ENCODE measurements at places on chromosomes 7 and 10.

DNA sequence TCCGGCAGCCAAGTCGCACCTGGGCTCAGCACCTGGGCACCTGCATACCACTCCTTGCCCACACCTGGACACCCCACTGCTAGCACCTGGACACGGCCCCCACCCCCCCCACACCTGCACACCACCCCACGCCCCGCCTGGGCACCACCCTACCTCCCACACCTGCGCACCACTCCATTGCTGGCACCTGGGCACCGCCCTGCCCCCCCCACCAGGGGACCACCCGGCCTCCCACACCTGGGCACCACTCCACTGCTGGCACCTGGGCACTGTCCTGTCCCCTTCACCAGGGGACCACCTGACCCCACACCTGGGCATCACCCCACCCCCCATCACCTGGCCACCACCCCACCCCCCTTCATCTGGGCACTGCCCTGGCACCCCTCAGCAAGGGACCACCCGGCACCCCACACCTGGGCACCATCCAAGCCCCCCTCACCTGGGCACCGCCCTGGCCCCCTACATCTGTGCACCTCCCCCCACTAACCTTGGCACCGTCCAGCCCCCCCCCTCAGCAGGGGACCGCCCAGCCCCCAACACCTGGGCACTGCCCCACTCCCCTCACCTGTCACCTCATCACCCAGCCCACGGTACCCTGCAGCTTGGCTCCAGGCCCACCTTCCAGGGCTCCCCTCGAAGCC lies 33.8 kb upstream of the RNF32 start:
- H3K27me3 ChIP-seq: peaks cover 4% of the 10 kb centered on the region
- no peak overlapping the region for H3K4me3 ChIP-seq
- no peak overlapping the region for H3K27ac ChIP-seq
- H3K4me1 ChIP-seq: peaks cover 11% of the 10 kb centered on the region
- H3K36me3 ChIP-seq: no peaks in the 10 kb centered on the region
- no peak for DNase-seq

- DNase-seq: peak; percentile 53
- peak overlapping the region; percentile 94 for H3K4me3 ChIP-seq
- peaks cover 7% of the 10 kb centered on the region for H3K4me1 ChIP-seq
- no peaks in the 10 kb centered on the region for H3K36me3 ChIP-seq
- H3K27ac ChIP-seq: peak overlapping the region; percentile 61
Measured at GRCh38 chr7:23680414-23681405, 711 bp downstream of the FAM221A start.

DNA sequence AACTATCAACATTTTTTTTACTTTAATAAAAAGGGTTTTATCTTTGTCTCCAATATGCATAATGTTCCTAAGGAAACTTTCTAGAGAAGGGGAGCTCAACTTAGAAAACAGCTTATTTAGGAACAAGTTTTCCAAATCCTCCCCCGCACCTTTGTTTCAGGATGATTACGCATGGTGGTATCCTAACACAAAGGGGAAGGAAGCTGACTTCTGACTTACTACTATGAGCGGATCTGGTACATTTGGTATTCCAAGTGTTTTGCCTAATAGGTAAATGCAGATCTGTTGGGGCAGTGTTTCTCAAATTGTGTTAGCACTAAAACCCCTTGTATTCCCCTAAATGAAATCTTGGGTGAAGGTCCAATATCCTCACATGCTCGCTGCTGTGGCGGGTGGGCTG lies 229.3 kb upstream of the KLF14 start:
- H3K4me1 ChIP-seq: peaks cover 58% of the 10 kb centered on the region
- H3K27me3 ChIP-seq: no peaks in the 10 kb centered on the region
- DNase-seq: no peak
- H3K4me3 ChIP-seq: no peak overlapping the region
- H3K36me3 ChIP-seq: peaks cover 36% of the 10 kb centered on the region

DNA sequence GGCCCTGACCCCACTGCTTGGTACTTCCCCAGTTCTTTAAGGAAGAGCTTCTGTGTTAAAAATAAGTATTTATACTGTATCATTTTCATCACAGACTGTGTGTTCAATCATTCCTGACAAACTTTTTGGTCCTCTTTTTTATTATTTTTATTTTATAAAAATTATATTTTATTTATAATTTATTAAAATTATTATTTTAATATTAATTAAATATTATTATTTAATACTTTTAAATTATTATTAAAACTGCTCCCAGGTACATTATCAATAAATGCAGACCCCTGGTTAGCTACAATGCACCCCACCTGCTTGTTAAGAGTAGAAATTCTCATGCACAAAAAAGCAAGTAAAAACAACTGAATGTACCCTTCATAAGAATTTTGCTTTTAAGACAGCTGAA lies 172.0 kb downstream of the GLI3 start:
- DNase-seq: no peak
- no peak overlapping the region for H3K27ac ChIP-seq
- no peaks in the 10 kb centered on the region for H3K36me3 ChIP-seq
- no peaks in the 10 kb centered on the region for H3K27me3 ChIP-seq
- H3K4me1 ChIP-seq: no peaks in the 10 kb centered on the region
- H3K4me3 ChIP-seq: no peak overlapping the region

- no peaks in the 10 kb centered on the region for H3K27me3 ChIP-seq
- no peak for DNase-seq
- no peaks in the 10 kb centered on the region for H3K4me1 ChIP-seq
- H3K27ac ChIP-seq: no peak overlapping the region
- no peaks in the 10 kb centered on the region for H3K36me3 ChIP-seq
Measured at GRCh38 chr7:37643876-37644275, 39.7 kb upstream of the GPR141 start.

GRCh38 chr10:75647675-75648074 lies 216.3 kb downstream of the LRMDA start:
- no peak for DNase-seq
- no peak overlapping the region for H3K4me3 ChIP-seq
- H3K27ac ChIP-seq: no peak overlapping the region
- H3K36me3 ChIP-seq: no peaks in the 10 kb centered on the region
- no peaks in the 10 kb centered on the region for H3K4me1 ChIP-seq

- H3K36me3 ChIP-seq: no peaks in the 10 kb centered on the region
- no peak for DNase-seq
- no peaks in the 10 kb centered on the region for H3K4me1 ChIP-seq
- H3K4me3 ChIP-seq: no peak overlapping the region
Measured at GRCh38 chr7:43750016-43750887, 8.2 kb upstream of the BLVRA start.

DNA sequence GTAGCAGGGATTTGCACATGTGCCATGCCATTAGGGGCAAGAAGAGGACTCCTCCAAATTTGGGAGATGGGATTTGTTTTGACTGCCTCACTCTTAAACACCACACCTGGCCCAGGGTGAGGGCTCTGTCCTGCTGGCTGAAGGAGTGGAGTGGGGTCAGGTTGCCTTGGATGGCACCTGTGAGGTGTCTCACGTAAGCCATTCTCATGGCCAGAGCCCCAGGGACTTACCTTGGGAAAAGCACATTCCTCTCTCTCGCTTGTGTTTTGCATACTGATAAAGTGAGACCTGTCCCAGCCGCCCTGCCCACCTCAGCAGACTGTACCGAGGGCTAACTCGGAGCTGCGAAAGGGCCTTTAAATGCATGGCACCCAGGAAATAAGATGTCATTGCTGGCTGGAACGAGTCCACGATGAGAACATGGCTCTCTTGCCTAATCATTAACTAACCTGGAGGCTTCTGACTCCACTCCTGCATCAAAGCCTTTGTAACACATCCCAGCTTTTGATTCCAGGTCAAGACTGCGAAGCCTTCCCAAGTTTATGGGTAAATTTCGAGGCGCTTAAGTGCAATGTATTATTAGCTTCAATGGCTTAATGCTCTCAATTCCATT lies 184.0 kb upstream of the RNF32 start:
- DNase-seq: no peak
- no peak overlapping the region for H3K27ac ChIP-seq
- no peaks in the 10 kb centered on the region for H3K4me1 ChIP-seq
- H3K36me3 ChIP-seq: no peaks in the 10 kb centered on the region
- H3K27me3 ChIP-seq: no peaks in the 10 kb centered on the region
- H3K4me3 ChIP-seq: no peak overlapping the region

DNA sequence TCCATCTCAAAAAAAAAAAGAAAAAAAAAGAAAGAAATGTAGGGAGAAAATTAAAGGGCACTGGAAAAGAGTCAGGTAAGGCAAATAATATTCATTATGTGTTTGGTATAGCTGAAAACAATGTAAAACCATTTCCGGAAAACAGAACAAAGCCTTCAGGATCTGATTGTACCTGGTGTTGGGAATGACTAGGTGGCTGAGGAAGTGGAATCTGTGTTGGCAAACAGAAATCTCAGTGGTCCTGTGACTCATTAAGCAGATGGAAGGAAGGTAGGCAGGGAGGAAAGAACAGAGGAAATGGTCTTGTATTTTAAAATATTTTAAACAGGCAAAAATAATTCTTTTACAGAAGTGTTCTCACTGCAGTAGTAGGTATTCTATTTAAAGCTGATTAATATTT lies 55.7 kb upstream of the GATA3 start:
- no peak for DNase-seq
- H3K4me1 ChIP-seq: no peaks in the 10 kb centered on the region
- H3K4me3 ChIP-seq: no peak overlapping the region
- H3K36me3 ChIP-seq: peaks cover 7% of the 10 kb centered on the region
- H3K27ac ChIP-seq: no peak overlapping the region

- no peak overlapping the region for H3K4me3 ChIP-seq
- H3K27ac ChIP-seq: no peak overlapping the region
- H3K4me1 ChIP-seq: peaks cover 64% of the 10 kb centered on the region
- H3K27me3 ChIP-seq: no peaks in the 10 kb centered on the region
Measured at GRCh38 chr10:73859428-73859783, 14.9 kb downstream of the CAMK2G start.

DNA sequence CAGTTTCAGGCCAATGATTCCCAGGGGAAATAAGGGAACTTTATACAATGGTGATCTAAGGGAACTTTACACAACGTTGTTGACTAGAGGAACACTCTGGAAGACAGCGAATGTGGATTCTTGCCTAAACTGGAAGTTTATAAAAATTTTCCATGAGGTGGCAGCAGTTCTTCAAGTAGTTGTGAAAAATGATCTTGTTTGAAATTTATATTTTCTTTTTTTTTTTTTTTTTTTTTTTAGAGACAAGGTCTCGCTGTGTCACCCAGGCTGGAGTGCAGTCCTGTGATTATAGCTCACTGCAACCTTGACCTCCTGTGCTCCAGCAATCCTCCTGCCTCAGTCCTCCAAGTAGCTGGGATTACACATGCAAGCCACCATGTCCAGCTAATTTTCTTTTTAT lies 32.1 kb upstream of the GTF2I start:
- H3K4me3 ChIP-seq: no peak overlapping the region
- H3K27me3 ChIP-seq: no peaks in the 10 kb centered on the region
- H3K4me1 ChIP-seq: no peaks in the 10 kb centered on the region
- no peak for DNase-seq
- H3K36me3 ChIP-seq: no peaks in the 10 kb centered on the region

DNA sequence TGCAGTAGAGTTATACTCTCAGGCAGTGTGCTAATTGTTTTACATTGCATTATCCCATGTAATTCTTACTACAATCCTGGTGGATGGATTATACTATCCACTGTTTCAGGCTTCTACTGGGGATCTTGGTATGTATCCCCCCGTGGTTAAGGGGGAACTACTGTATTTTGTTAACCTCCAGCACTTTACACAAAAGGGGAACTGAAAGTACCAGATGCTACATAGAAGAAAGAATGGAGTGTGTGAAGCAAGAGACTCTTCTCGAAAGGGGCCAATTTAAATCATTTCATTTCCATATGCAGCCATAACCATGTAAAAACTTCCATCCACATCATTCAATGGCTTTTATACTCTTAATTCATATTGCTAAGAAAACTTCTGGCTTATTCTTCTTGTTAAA lies 69.4 kb downstream of the C1GALT1 start:
- H3K27me3 ChIP-seq: no peaks in the 10 kb centered on the region
- no peak for DNase-seq
- no peaks in the 10 kb centered on the region for H3K4me1 ChIP-seq
- H3K4me3 ChIP-seq: no peak overlapping the region
- no peak overlapping the region for H3K27ac ChIP-seq

DNA sequence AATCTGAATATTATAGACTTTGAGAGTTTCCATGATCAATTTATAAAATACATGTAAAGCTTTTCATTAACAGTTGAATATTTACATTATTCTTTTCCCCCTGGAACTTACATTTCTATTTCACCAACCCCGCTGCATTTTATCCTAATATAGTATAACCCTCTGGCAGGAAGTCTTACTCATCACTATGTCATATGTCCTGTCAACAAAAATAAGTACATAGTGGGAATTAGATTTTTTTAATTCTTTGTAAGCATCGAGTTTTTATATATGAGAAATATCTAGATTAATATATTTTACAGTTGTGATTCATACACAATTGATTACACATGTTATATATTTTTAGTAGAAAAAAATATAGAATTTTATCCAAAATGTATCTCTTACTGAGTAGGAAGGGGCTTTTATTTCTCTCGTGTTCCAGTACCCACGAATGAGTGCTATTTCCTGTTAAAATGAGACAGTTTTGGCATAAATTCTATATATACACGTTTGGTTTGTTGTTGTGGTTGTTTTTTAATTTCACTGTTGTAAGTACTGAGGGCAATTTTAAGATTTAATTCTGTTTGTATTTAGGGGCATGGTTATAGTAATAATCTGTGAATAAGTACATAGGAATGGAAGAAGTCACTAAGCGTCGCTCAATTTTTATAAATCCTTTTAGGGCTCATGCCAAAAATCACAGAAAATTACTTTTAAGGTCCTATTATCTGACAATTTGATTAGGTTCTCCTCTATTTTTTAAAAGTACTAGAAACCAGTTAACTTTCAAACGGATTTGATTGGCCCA lies 87.1 kb downstream of the HECW1 start:
- no peaks in the 10 kb centered on the region for H3K36me3 ChIP-seq
- H3K27me3 ChIP-seq: no peaks in the 10 kb centered on the region
- no peak overlapping the region for H3K4me3 ChIP-seq
- DNase-seq: no peak

DNA sequence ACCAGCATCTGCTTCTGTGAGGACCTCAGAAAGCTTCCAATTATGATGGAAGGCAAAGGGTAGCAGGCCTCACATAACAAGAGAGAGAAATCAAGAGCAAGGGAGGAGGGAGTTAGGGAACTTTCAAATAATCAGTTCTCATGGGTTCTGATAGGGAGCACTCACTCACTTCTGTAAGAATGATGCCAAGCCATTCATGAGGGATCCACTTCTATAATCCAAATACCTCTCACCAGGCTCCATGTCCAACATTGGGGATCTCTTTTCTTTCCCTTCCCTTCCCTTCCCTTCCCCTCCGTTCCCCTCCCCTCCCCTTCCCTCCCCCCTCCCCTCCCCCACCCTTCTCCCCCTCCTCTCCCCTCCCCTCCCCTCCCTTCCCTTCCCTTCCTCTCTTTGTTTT lies 884.6 kb upstream of the GHITM start:
- no peak overlapping the region for H3K27ac ChIP-seq
- no peaks in the 10 kb centered on the region for H3K27me3 ChIP-seq
- no peak overlapping the region for H3K4me3 ChIP-seq

- peaks cover 56% of the 10 kb centered on the region for H3K36me3 ChIP-seq
- H3K4me1 ChIP-seq: no peaks in the 10 kb centered on the region
Measured at GRCh38 chr7:105664816-105665525, 83.7 kb upstream of the EFCAB10 start.

GRCh38 chr7:11750191-11750590 lies 81.8 kb downstream of the THSD7A start:
- H3K4me1 ChIP-seq: no peaks in the 10 kb centered on the region
- no peak for DNase-seq
- no peak overlapping the region for H3K27ac ChIP-seq
- no peak overlapping the region for H3K4me3 ChIP-seq

GRCh38 chr7:142153400-142153799 lies 41.9 kb downstream of the MGAM2 start:
- no peak overlapping the region for H3K27ac ChIP-seq
- no peaks in the 10 kb centered on the region for H3K27me3 ChIP-seq
- H3K4me3 ChIP-seq: no peak overlapping the region
- no peaks in the 10 kb centered on the region for H3K4me1 ChIP-seq
- no peak for DNase-seq

- DNase-seq: no peak
- H3K27me3 ChIP-seq: no peaks in the 10 kb centered on the region
- H3K36me3 ChIP-seq: no peaks in the 10 kb centered on the region
- H3K27ac ChIP-seq: no peak overlapping the region
Measured at GRCh38 chr7:74514131-74514591, 60.5 kb downstream of the GTF2IRD1 start.
